ENCODE measurements at places on chromosomes 2 and 18.

DNA sequence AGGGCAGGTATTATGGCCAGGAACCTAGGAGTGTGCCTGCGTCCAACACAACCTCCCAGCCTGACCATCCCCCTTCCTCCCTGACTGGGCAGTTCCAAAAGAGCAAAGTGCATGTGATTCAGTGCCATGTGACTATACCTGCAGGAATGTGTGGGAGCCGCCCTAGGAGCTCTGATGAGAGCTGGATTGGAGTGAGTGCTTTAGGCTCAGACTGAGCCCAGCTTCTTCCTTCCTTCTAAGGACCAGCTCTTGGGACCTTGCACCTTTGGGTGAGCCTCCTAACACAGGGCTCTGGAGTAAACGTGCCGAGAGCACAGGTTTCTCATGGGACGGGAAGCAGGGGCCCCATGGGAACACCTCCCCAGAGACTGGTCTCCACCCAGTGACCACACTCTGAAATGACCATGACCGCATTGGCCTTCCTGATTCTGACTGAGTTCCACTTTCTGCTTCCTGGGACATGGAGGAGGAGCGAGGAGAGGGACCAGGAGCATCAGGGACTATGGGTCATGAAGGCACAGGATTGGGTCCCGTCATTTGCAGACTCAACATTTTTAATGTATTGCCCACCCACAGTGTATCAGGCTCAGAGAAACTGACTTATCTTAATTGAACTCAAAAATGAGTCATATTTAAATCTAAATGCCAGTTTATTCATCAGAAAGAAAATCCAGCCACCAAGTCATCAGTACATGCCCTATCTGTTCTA is 87.8 kb upstream of the BCL2L11 start:
- DNase-seq, result no peak

- DNase-seq, result no peak
Measured at GRCh38 chr18:14971461-14972185, 223.7 kb downstream of the ANKRD30B start.

DNA sequence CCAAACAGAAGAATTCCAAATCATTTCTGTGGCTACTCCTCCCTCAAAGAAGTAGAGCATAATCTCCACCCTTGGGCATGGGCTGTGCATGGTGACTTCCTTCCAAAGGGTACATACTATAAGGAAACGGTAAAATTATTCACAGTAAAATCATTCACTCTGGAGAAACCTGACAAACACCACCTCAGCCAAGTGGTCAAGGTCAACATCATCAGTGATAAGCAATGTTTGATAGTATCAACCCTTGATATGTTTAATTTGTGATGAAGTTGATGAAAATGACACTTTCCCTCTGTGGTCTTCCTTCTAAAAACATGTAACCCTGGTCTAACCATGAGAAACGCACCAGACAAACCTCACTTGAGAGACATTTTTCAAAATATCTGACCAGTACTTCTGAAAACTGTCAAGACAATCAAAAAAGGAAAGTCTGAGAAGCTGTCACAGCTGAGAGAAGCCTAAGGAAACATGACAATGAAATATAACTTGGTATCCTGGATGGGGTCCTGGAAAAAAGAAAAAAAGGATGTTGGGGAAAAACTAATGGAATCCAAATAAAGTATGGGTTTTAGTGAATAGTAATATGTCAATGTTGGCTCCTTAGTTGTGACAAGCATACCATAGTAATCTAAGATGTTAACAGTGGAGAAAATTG is 9.4 kb upstream of the TXNDC2 start:
- no peak for DNase-seq

- no peak for DNase-seq
Measured at GRCh38 chr2:130371723-130372054, 15.8 kb downstream of the PTPN18 start.

GRCh38 chr2:169093535-169093934 is 24.2 kb downstream of the DHRS9 start:
- DNase-seq, result no peak

DNA sequence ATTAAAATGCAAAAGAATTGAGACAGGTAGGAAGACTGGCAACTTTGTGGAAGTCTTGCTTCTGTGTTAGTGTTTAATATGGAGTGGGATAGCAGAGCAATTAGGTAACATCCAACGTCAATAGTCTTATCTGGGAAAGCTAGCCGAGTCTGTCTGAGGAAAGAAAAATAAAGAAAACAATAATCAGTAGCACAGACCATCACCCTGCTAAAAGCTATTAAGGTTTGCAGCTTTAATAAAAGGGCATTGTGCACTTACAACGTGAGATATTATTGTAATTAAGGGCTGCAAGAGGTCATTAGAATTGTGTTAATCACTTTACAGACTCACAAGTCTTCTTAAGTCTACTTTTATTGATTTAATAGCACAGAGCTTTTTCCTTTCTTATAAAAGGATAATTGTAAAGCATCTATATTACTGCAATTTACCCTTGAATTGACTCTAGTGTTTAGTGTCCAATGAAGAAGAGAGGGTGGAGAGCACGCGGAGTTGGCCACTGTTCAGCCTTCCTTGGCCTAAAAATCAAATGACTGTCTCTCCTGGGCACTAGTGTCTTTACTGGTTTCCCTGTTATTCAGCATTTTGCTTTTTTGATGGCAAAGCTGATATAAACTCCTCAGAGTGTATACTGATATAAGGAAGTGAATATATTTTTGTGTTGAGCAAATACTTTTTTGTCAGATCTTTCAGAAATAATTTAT is 2.0 kb downstream of the CDH7 start:
- DNase-seq, result no peak

GRCh38 chr2:101569886-101570520 is 95.1 kb upstream of the RFX8 start:
- DNase-seq, result no peak

DNA sequence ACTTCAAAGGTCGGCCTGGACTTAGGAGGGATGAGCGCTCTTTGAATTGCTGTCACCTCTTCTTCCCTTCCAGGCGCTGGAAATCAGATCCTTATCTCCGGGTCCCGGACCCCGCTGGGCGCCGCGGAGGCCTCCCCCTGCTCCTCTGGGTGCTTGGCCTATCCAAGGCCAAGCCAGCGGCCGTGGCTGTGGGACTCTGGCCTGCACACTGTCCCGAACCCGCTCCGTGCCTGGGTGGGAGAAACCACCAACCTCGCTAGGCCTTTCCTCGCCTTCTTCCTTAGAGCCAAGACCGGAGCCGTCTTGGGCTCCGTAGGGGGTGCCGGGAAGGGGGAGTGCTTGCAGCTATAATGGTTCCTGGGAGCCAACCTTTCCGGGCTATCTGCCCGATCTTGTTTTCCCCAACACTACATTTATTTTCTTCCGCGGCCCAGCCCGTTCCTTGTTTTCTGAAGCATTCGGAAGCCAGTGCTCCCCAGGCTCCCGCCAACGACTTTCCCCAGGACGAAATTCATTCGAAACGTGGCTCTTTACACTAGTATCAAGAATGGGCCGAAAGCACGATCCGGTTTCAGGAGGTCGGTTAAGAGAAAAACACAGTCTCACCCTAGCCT is 2.4 kb downstream of the OSR1 start:
- no peak for DNase-seq

- DNase-seq, result no peak
Measured at GRCh38 chr2:158357699-158358098, 98.9 kb downstream of the CCDC148 start.

GRCh38 chr18:70165936-70166335 is 39.6 kb downstream of the RTTN start:
- DNase-seq, result no peak

- no peak for DNase-seq
Measured at GRCh38 chr18:58567453-58568196, 61.3 kb downstream of the ALPK2 start.

- no peak for DNase-seq
Measured at GRCh38 chr2:153488072-153488471, 9.5 kb upstream of the RPRM start.
